ENCODE measurements at places on chromosomes 16 and 17.

GRCh38 chr17:11598274-11599221, at the start of gene DNAH9:
TSS of gene DNAH9 (plus strand) at chr17:11598470. CDS start at chr17:11598499, 29 bp downstream.
- DNase-seq = peak; percentile 37

DNA sequence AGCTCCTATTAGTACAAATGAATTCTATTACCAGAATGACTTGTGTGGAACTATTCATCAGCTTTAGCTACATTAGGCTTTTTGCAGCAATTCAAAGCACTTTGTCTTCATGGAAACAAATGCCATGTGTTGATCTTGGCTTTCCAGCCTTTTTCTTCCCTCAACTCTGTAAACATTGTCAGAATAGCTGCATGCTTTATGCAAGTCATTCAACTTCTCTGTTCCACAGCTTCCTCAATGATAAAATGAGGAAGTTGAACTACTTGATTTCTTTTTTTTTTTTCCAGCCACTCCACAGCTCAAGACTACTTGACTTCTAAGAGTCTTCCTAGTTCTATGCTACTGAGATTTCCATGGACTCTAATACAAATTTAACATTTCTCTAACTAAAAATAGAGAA, 41.1 kb downstream of the KIAA0753 start:
- DNase-seq = peak; percentile 91

DNA sequence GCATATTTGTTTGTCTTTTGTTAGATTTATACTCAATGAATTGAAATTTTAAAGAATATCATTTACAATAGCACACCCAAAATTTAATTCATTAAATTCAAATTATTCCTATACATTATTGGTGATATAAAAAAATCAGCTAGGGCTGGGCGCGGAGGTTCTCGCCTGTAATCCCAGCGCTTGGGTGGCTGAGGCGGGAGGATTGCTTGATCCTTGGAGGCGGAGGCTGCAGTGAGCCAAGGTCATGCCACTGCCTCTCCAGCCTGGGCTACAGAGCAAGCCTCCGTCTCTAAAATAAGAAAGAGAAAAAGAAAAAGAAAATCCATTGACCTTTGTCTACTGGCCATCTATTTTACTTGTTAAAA, 4.5 kb upstream of the PRDM7 start:
- DNase-seq = no peak

DNA sequence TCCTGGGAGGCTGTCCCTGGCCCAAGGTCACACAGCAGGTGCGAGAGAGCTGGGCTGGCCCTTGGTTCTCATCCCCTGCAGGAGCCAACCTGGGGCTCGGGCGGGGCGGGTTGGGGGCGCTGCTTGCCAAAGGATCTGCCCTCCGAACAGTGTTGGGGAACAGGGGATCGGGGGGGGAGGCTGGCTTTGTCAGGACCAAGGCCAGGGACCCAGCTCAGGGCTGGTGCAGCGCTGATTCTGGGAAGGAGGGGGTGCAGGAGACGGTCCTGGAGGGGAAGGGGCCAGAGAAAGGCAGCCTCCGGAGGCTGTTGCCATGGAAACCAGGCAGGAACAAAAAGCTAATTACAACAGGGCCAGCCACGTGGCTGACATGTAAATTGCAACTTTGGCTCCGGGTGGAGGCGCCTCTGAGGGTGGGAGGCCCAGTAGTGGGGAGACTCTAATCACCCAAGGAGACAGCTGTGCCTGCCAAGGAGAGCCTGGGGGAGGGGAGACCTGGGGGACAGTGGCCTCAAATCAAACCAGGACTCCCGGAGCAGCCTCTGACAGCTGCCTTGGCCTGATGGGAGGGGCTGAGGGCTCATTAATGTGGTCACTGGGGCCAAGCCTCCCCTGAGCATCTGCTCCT, 1.3 kb downstream of the TUBB3 start:
- peak; percentile 34 for DNase-seq
